ENCODE measurements at places on chromosomes 5 and 9. TPM values are rescaled to one million over a fixed set of nuclear protein-coding genes. Genes with fewer than 3 reads are reported as not detected.

GRCh38 chr9:28598408-28598807 lies 1025.1 kb upstream of the C9orf72 start:
- no peak for DNase-seq

- DNase-seq, result no peak
Measured at GRCh38 chr5:1481266-1481958, 36.2 kb upstream of the SLC6A3 start.

Gene LCN15
- not detected for total RNA-seq

Gene NMUR2
- not detected for total RNA-seq

Gene LMNB1
- 62.2 TPM for total RNA-seq
